ENCODE measurements at places on chromosomes 7 and 10. TPM values are rescaled to one million over a fixed set of nuclear protein-coding genes. Genes with fewer than 3 reads are reported as not detected.

VPS50 gene
- total RNA-seq = 30.9 TPM

GRCh38 chr10:62492012-62492869 lies 118.1 kb downstream of the ZNF365 start:
- H3K36me3 ChIP-seq = no peaks in the 10 kb centered on the region
- H3K4me3 ChIP-seq = peak overlapping the region; percentile 18
- H3K27me3 ChIP-seq = peaks cover 8% of the 10 kb centered on the region
- H3K4me1 ChIP-seq = peaks cover 17% of the 10 kb centered on the region
- DNase-seq = no peak

- H3K36me3 ChIP-seq = no peaks in the 10 kb centered on the region
- H3K27me3 ChIP-seq = peaks cover 20% of the 10 kb centered on the region
- H3K4me1 ChIP-seq = no peaks in the 10 kb centered on the region
- no peak overlapping the region for H3K4me3 ChIP-seq
- no peak overlapping the region for H3K27ac ChIP-seq
Measured at GRCh38 chr7:132073920-132074589, 502.2 kb downstream of the PLXNA4 start.

DNA sequence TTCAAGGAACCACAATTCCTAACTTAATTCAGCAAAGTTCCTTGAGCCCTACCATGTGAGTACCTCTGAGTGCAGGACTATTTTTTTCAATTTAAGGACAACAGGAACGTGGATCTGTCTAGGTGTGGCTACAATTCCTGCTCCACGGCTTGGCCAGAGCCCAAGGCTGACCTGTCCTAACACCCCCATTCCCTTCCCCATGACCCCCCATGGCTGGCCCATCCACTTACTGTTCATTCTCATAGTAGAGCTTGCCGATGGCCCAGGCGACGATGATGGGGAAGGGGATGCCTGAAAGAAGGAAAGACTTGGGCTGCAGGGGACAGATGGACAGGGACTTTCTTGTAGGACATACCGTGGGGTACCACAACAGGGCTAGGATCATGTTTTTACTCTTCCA lies 20.3 kb downstream of the CRHR2 start:
- H3K36me3 ChIP-seq = no peaks in the 10 kb centered on the region
- no peak for DNase-seq
- no peaks in the 10 kb centered on the region for H3K4me1 ChIP-seq

GRCh38 chr10:79417266-79417665 lies 28.2 kb downstream of the ZCCHC24 start:
- no peaks in the 10 kb centered on the region for H3K27me3 ChIP-seq
- H3K27ac ChIP-seq = no peak overlapping the region
- H3K4me3 ChIP-seq = no peak overlapping the region

GRCh38 chr10:128124813-128125403 lies 1.3 kb downstream of the MKI67 start:
- DNase-seq = no peak
- peaks cover 8% of the 10 kb centered on the region for H3K27me3 ChIP-seq
- H3K4me3 ChIP-seq = peak overlapping the region; percentile 88
- peaks cover 17% of the 10 kb centered on the region for H3K36me3 ChIP-seq
- H3K27ac ChIP-seq = peak overlapping the region; percentile 85

GRCh38 chr7:140242057-140243031 lies 65.6 kb upstream of the KDM7A start:
- H3K36me3 ChIP-seq = no peaks in the 10 kb centered on the region
- no peaks in the 10 kb centered on the region for H3K4me1 ChIP-seq
- no peak overlapping the region for H3K4me3 ChIP-seq
- no peak overlapping the region for H3K27ac ChIP-seq
- peak; percentile 29 for DNase-seq

GRCh38 chr10:110774069-110775019 lies 97.4 kb upstream of the PDCD4 start:
- H3K4me3 ChIP-seq = peak overlapping the region; percentile 68
- peaks cover 7% of the 10 kb centered on the region for H3K27me3 ChIP-seq
- no peaks in the 10 kb centered on the region for H3K36me3 ChIP-seq
- H3K27ac ChIP-seq = peak overlapping the region; percentile 34

All from natural killer cell treated with Interleukin-12 subunit alpha and Interleukin-12 subunit beta and Interleukin-15 and Interleukin-18, amount 100 ng/mL, for 72 hours (primary cell).